Mammary epithelial cell (primary cell): ENCODE measurements at places on chromosomes 6 and 20. TPM values are rescaled to one million over a fixed set of nuclear protein-coding genes. Genes with fewer than 3 reads are reported as not detected.

DNA sequence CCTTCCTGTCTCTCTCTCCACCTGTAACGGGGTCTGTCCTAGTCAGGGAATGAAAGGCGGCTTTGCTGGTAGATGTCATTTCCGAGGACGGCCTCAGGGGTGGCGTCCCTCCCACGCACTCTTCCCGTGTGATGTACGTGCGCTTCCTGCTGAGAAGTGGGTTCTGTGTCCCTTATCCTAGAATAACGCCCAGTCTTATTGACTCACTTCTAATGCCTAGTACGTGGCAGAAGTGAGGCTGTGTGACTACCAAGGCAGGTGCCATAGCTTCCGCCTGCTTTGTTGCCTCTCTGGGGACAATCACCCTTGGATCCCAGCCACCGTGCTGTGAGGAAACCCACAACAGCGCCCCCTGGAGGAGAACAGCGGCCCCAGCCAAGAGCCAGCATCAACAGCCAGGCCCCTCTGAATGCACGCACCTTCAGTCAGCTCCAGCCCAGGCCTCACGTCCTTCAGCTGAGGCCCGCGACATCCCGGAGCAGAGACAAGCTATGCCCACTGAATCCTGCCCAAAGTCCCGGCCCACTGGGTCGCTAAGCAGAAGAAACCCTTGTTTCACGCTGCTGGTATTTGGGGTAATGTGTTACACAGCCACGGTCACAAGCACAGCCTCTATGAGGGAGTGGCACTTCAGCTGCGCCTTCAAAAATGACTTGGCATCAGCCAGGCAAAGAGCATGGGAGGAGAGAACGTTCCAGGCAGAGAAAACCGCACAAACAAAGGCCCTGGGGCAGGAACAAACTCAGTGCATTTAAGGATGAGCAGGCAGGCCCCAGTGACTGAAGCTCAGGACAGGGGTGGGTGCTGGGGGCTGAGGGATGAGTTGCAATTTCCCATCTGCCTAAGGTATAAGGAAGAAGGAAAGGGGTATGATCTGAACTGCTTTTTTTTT is 224.2 kb downstream of the NFATC2 start:
- DNase-seq, result no peak

GRCh38 chr6:26183581-26184366 is 96.5 kb downstream of the HFE start:
- peak; percentile 85 for DNase-seq

GRCh38 chr6:125974214-125974866 is 12.0 kb upstream of the TRMT11 start:
- peak; percentile 37 for DNase-seq

SLC17A2 gene
- not detected for total RNA-seq

DNA sequence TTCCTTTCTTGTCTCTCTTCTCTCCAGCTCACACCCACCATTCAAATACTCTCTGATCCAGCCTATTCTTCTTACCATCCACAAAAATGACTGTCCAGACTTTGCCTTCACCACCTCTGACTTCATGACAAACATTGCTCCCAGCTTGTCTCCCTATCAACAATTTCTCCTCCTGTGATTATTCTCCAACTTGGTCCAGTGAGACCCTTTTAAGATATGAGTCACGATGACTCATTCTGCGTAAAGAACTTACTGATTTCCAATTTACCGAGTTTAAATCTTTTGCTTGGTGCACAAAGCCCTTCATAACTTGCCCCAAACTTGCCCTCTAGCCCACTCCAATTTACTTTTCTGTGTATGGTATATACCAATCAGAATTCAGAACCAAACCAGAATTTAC is 833.2 kb downstream of the MAFB start:
- no peak for DNase-seq

GRCh38 chr20:62770111-62770910 is 26.0 kb upstream of the MRGBP start:
- DNase-seq, result no peak

SPTLC3 gene
- total RNA-seq, result 12.5 TPM

- peak; percentile 29 for DNase-seq
Observed at GRCh38 chr20:58481481-58482021, 33.6 kb downstream of the APCDD1L start.

GRCh38 chr6:82385961-82386360 is 22.3 kb downstream of the TPBG start:
- peak; percentile 33 for DNase-seq

PDE10A gene
- not detected for total RNA-seq

DNA sequence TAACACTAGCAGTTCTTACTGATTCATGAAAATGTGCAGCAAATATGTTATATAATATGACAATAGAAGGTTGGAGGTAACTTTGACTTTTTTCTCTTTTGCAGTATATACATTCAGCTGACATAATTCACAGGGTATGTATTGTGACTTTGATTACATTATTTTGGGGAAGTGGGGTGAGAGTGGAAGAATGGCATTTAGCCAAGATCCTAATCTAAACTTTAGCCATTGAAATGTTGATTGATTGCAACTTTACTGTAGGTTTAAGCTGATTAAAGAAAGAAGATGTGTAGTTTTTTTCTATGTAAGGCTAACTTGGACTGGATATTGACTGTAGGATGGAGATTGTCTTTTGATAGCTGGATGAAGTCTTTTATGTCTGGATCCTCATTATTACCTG is 46.0 kb downstream of the MAPK14 start:
- no peak for DNase-seq

ENPP4 gene
- total RNA-seq, result 0.21 and 0.56 TPM in 2 replicates

BCAS1 gene
- not detected for total RNA-seq

DNA sequence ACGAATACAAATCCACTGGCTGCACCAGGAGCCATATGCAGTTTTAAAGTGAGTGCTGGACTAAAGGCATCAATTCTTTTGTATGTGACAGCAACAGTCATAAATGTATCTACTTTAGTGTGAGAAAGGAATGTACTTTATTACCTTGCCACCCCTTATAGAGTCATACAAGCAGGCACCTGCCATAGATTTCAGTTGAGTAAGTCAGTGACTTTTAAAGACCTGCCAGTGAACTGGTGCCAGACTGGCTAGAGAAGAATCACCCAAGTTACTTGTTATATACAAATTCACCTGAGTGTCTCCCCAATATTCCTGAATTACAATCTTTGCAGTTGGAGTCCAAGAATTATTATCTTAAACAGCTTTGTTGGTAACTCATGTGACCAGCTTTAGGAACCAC is 547.9 kb downstream of the COL12A1 start:
- no peak for DNase-seq

TINAG gene
- not detected in 2 replicates for total RNA-seq

DNA sequence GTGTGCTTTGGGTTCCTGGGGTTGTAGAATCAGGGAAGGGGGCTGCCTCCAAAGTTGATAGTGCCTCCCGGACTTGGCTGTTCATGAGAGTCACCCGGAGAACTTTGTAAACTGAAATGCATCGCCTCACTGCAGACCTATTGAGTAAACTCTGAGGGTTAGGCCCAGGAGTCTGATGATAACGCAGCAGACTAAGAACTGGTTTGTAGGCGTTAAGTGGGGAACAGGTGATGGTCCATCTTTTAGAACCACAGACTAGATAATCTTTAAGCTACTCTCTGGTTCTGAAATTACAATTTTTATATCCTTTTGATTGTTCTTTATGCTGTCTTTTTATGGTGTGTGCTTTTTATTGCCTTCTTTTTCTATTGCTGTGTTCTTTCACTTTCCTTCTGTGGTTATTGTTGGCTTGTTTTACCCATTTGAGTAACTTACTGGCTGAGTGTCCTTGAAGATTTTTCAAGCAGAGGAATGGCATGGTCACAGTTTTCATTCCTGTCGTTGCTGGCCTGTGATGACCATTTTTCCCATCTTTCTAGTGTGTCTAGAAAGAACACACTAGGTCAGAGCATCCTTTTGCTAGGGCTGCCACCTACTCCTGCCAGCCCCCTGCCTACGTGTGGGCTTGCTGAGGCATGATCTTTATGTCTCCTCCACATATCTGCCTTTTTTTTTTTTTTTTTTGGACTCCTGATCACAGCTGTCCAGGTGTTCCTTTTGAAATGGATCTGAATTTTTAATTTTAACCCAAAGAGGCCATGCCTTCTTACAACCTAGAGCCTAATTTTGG is 30.9 kb downstream of the LRRC1 start:
- no peak for DNase-seq

- DNase-seq, result peak; percentile 50
Observed at GRCh38 chr6:17580518-17581048, 19.5 kb upstream of the FAM8A1 start.

MUC22 gene
- not detected in 2 replicates for total RNA-seq

DNA sequence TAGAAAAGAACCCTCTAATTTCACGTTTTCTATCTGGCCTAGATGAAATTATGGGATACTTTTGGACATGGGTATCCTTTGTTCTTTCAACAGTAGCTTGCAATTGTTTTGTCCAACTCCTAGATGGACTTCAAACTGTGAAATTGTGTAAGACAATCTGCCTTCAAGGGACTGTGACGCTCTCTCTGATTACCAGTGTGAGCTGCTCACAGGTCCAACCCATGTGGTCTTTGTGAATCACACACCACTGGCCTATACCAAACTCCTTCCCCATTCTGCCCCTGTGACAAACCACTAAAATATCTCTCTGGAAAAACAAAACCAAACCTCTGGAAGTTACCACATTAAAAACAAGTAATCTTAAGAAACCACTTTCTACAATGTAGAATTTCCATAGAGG is 59.5 kb downstream of the NINL start:
- peak; percentile 94 for DNase-seq

DNA sequence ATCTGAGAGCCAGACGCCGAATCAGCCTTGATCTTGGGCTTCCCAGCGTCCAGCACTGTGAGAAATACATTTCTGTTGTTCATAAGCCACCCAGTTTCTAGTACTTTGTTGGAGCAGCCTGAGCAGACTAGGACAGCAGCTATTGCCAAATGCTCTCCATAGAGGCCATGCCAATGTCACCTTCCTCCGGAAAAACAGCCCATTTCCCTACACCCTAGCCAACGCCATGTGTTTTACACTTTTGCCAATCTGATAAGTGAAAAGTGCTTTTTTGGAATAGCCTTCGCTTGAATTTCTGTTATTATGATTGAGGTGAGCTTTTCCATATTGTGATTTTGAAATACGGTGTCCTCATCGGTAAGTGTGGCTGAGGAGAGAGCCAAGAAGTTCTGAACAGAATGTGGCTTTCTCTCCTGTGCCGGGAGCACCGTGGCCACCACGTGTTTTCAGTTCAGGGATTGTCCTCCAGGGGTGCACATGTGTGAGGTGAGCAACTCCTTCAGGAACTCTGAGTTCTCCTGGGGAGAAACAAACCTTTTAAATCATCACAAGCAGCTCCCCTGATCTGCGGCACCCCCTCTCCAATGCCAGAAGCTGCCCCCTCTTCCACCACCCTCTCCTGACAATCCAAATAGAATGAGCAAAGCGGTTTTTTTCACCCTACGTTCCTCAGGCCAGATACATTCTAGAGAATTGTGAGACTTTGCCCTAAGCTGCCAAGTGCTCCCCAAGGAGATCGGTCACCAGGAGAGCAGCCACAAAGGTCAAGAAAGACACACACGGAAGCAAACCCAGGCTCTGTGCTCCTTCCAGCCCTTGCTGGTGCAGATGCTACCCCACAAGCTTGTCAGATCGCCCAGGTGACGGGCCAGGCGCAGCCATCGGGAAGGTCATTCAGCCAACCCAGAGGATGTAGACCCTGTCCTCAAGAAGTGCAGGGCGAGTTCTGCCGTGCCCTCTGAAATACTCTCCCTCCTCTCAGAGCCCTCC is 36.0 kb downstream of the TAF8 start:
- no peak for DNase-seq

- no peak for DNase-seq
Observed at GRCh38 chr6:169098116-169098515, 155.5 kb downstream of the THBS2 start.

DNA sequence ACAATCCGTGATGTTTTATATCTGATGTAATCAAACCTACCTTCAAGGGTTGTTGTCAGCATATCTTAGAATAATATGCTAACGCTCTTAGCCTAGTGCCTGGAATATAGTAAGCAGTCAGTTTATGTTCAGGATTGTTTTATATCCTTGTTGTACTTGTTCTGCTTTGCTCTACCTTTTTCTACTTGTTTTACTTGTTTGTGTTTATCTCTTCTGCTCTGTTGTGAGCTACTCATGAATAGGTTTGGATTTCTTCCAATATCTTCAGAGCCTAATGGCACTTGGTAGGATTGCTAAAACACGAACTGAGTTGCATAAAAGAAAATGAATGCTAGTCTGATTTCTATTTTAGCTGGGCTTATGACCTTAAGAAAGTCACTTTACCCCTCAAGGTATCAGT is 40.1 kb downstream of the DNAH8 start:
- peak; percentile 75 for DNase-seq

- no peak for DNase-seq
Observed at GRCh38 chr6:161117942-161118341, 126.4 kb downstream of the MAP3K4 start.

LPA gene
- not detected for total RNA-seq

GRCh38 chr6:52310932-52311331 is 26.4 kb upstream of the MCM3 start:
- DNase-seq, result no peak

DNA sequence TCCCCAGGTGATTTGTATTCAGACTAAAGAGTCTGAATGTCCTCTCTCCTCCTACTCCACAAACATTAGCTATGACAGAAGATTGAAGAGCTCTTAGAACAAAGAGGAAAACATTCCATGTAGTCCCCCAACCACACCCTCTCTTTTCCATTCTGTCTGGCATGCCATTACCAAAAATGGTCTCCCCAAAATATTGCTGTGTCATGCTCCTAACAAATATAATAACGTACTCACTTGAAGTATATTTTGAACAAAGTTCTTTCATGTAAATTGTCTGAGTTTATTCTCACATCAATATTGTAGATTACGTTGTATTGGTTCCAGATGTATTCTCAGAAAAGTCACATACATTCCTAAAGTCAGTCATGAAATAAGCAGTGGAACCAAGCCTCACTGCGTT is 467.3 kb upstream of the IRAK1BP1 start:
- no peak for DNase-seq

- no peak for DNase-seq
Observed at GRCh38 chr6:136020691-136021090, 169.2 kb downstream of the PDE7B start.

ELOVL4 gene
- total RNA-seq, result 14.8 and 15.2 TPM in 2 replicates

SLC35B2 gene
- total RNA-seq, result 76.3 TPM

PREX1 gene
- 0.05 TPM in 1 of 2 replicates, not detected in the other for total RNA-seq

- DNase-seq, result peak; percentile 57
Observed at GRCh38 chr6:151276112-151276740, 36.5 kb downstream of the AKAP12 start.

GRCh38 chr6:26367114-26367513 is 2.1 kb downstream of the BTN3A2 start:
- DNase-seq, result no peak

DNA sequence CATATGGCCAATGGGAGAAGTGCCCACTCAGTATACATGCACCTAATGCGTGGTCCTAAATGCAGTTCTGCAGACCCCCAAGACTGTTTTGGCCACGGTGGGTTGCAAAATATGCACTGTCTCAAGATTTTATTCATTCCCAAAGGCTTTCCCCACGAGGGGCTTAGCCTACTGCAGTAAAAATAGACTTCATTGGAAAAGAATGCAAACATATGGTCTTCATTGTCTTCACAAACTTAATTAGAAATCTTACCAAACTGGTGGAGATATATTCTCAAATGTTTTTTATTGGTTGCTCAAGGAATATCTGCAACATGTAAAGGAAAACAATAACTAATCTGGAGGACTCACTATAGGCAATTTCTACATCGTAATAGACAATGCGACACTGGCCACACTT is 31.6 kb upstream of the PRL start:
- no peak for DNase-seq

GRCh38 chr6:100023798-100024197 is 29.8 kb upstream of the MCHR2 start:
- no peak for DNase-seq

GRCh38 chr20:33963751-33964150 is 30.0 kb upstream of the RALY start:
- DNase-seq, result no peak
